ENCODE measurements at places on chromosomes 11 and 22. TPM values are rescaled to one million over a fixed set of nuclear protein-coding genes. Genes with fewer than 3 reads are reported as not detected.
A peak's percentile ranks its signal among the peaks of the same experiment; 100 is the strongest.

C11orf16 gene
- total RNA-seq: not detected

SCGB2A2 gene
- total RNA-seq: not detected

SLC3A2 gene
- 233 TPM for total RNA-seq

CNIH2 gene
- 0.52 TPM for total RNA-seq

DNA sequence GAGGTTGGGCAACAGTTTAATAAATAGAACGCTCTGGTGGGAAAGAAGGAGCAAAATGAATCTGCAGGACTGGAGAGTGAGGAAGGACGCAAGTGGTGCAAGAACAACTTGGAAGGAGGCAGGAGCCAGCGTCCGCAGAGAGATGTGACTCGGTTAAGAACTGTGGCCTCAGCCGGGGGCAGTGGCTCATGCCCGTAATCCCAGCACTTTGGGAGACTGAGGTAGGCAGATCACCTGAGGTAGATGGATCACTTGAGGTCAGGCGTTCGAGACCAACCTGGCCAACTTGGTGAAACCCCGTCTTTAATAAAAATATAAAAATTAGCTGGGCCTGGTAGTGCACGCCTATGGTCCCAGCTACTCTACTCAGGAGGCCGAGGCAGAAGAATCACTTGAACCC, 319.7 kb downstream of the LARGE1 start:
- ATAC-seq: no peak

GRCh38 chr22:49948116-49948957, 12.2 kb upstream of the PIM3 start:
- ATAC-seq: peak; percentile 11

DNA sequence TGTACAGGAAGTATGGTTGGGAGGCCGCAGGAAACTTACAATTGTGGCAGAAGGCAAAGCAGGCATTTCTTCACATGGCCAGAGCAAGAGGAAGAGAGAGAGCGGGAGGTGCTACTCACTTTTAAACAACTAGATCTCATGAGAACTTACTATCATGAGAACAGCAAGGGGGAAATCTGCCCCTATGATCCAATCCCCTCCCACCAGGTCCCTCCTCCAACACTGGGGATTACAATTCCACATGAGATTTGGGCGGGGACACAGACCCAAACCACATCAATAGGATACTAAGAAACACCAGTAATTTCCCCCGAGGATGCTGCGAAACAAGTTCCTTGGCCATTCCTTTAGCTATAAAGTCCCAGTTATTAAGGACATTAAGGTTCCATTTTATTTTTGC, 94.1 kb upstream of the SC5D start:
- no peak for ATAC-seq

DNA sequence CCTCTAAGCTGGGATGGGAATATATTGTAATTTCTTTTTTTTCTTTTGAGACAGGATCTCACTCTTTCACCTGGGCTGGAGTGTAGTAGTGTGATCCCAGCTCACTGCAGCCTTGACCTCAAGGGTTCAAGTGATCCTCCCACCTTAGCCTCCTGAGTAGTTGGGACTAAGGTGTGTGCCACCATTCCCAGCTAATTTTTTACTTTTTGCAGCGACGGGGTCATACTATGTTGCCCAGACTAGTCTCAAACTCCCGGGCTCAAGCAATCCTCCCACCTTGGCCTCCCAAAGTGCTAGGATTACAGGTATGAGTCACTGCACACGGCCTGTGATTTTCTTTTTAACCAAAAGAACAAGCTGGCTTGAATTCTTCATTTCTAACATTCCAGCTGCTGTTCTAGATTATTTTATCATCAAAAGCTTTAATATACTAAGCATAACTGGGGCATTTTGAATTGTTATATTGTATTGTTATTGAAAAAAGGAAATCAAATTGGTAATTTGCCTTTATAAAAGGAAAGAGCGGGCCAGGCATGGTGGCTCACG, 26.8 kb upstream of the PPP2R1B start:
- no peak for ATAC-seq

DNA sequence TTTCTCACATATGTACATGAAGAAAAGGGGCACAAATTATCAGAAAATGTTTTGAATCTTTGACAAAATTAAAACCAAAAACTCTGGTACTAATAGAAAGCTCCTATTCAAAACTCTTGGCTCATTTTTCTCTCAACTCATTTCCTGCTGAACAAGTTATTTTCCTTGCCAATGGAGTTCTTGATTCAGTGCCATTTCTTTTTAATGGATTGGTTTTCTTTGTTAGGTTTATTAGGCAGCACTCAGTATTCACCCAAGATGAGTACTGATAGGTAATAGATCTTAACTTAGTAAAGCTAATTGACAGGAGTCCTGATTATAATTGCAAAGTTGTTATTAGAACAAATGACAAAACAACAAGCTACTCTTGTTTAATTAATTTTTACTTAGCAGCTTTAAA, 279.4 kb upstream of the PDGFD start:
- peak; percentile 51 for ATAC-seq

DNA sequence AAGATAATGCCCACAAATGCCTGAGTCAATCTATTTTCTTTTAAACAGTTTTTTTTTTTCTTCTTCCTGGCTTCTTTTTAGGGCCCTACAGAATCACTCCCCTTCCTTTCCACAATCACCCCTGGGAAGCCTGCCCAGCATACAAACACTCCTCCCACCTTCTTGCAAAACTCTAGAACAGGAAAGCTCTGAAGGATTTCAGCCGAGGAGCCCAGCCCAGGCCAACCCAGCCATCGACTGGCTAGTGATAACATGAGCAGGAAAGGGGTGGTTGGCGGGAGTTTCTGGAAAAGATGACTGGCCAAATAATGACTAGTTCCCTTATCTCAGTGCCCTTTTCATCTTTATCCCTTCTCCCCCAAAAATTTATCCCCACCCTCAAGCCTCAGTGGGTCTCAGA, 68.2 kb downstream of the USP35 start:
- peak; percentile 85 for ATAC-seq

Measured in esophagus mucosa (tissue), 1 donor.